ENCODE measurements at places on chromosomes 7 and 10.

GRCh38 chr7:40329601-40330153, 194.9 kb downstream of the SUGCT start:
- H3K36me3 ChIP-seq, result no peaks in the 10 kb centered on the region
- H3K4me3 ChIP-seq, result no peak overlapping the region
- H3K4me1 ChIP-seq, result no peaks in the 10 kb centered on the region
- H3K27ac ChIP-seq, result no peak overlapping the region
- H3K27me3 ChIP-seq, result no peaks in the 10 kb centered on the region
- no peak for DNase-seq

DNA sequence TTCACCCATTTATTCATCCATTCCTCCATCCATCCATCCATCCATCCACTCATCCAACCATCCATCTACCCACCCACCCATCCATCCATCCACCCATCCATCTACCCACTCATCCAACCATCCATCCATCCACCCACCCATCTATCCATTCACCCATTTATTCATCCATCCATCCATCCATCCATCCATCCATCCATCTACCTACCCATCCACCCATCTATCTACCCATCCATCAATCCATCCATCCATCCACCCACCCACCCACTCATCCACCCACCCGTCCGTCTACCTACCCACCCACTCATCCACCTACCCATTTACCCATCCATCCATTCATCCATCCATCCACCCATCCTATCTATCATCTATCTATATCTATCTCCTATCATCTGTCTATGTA, 169.4 kb upstream of the SHH start:
- no peak for DNase-seq
- H3K27me3 ChIP-seq, result peaks cover 4% of the 10 kb centered on the region
- H3K36me3 ChIP-seq, result no peaks in the 10 kb centered on the region

GRCh38 chr10:76548716-76549115, 1088.9 kb downstream of the KCNMA1 start:
- no peak for DNase-seq
- peaks cover 3% of the 10 kb centered on the region for H3K4me1 ChIP-seq
- H3K4me3 ChIP-seq, result no peak overlapping the region
- no peak overlapping the region for H3K27ac ChIP-seq
- H3K36me3 ChIP-seq, result no peaks in the 10 kb centered on the region
- no peaks in the 10 kb centered on the region for H3K27me3 ChIP-seq

- no peaks in the 10 kb centered on the region for H3K27me3 ChIP-seq
- no peak overlapping the region for H3K27ac ChIP-seq
- no peak for DNase-seq
- no peak overlapping the region for H3K4me3 ChIP-seq
- H3K36me3 ChIP-seq, result no peaks in the 10 kb centered on the region
These were observed 47.5 kb downstream of the BRAF start for GRCh38 chr7:140877249-140877524.

GRCh38 chr10:110494532-110494931, 3.2 kb upstream of the DUSP5 start:
- no peak overlapping the region for H3K27ac ChIP-seq
- DNase-seq, result no peak
- H3K4me3 ChIP-seq, result no peak overlapping the region
- peaks cover 33% of the 10 kb centered on the region for H3K4me1 ChIP-seq
- no peaks in the 10 kb centered on the region for H3K27me3 ChIP-seq
- no peaks in the 10 kb centered on the region for H3K36me3 ChIP-seq

DNA sequence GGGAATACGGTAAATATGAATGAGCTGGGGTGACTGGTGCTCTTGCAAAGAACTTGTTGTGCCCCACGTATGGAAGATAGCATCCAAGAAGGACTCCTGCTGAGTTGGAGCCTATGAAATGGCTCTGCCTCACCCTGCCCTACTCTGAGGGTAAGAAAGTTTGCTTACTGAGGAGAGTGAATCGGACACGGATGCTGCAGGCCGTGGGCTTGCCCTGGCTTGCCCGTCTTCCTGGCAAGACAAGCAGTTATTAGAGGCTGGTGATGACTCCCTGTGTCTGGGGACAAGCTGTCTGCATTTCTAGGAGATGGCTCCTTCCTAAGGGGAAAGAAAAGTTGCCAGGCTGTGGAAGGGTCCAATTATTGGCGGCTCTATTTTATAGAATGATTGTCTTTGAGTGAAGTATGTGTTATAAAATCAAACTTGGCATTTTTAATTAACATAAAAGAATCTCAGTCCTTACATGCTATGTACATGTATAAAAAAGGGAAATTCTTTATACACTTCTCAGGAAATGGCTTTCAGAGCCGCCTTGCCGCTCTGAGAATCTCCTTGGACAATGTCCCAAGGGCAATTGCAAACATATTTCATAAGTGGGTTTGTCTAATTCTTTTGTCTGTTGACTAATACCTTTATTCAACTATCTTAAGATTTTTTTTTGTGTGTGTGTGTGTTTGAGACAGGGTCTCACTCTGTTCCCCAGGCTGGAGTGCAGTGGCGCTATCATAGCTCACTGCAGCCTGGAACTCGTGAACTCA, 64.6 kb downstream of the CYP26A1 start:
- no peak overlapping the region for H3K27ac ChIP-seq
- no peak for DNase-seq

DNA sequence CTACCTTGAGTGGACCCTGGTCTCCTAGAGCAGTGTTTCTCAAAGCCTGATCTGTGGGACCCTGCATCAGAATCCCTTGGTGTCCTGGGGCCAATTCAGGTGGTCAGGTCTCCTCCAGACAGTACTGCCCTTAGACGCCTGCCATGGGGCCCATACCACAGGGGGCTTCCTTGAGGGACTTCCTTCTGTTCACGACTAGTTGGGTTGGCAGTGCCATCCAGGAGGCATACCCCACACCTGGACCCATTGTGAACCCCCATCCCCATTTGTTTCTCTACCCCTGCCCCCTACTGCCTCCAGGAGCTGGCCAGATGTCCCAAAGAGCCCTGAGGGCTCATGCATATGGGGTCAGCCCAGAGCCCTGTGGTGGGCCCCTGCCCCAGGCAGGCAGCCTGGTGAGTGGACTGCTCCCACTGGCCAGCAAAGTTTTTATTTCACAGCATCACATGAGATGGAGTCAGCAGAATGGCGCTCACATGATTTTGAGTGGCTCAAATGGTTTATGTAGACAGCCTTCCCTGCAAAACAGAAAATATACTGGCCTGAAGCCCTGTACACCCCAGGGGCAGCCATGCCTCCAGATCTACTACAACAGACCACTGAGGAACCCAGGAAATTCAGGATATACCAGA, 259.9 kb upstream of the ZMIZ1 start:
- no peaks in the 10 kb centered on the region for H3K36me3 ChIP-seq
- H3K27me3 ChIP-seq, result no peaks in the 10 kb centered on the region
- H3K4me1 ChIP-seq, result peaks cover 35% of the 10 kb centered on the region
- H3K4me3 ChIP-seq, result no peak overlapping the region

DNA sequence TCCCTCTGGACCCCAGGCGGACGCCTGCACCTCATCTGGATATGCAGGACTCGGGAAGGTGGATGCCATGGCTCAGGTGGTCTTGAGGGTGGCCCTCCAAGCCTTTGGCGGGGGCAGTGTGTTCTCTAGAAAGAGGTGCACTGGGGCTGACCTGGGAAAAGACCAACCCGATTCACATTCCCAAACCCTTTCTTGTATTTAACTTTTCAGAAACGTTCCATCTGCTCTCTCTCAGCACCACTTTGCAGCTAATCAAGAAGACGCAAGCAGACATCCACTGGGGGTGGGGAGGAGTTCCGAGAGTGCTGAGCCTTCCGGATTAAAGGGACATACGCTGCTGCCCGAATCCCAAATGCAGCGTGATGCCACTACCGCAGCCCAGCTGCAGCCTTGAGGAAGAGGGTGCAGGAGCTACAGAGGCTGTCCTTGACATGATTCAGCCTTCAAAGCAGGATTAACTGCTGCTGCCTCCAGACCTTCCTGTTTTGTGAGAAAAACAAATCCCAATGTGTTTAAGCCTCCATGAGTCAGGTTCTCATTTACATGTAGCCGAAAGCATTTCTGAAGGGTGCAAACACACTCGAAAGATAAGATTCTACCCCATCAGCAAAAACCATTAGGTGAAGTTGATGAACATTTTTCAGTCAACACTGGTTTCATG, 39.9 kb downstream of the RBM17 start:
- peaks cover 41% of the 10 kb centered on the region for H3K4me1 ChIP-seq
- no peak overlapping the region for H3K27ac ChIP-seq
- peak; percentile 60 for DNase-seq

DNA sequence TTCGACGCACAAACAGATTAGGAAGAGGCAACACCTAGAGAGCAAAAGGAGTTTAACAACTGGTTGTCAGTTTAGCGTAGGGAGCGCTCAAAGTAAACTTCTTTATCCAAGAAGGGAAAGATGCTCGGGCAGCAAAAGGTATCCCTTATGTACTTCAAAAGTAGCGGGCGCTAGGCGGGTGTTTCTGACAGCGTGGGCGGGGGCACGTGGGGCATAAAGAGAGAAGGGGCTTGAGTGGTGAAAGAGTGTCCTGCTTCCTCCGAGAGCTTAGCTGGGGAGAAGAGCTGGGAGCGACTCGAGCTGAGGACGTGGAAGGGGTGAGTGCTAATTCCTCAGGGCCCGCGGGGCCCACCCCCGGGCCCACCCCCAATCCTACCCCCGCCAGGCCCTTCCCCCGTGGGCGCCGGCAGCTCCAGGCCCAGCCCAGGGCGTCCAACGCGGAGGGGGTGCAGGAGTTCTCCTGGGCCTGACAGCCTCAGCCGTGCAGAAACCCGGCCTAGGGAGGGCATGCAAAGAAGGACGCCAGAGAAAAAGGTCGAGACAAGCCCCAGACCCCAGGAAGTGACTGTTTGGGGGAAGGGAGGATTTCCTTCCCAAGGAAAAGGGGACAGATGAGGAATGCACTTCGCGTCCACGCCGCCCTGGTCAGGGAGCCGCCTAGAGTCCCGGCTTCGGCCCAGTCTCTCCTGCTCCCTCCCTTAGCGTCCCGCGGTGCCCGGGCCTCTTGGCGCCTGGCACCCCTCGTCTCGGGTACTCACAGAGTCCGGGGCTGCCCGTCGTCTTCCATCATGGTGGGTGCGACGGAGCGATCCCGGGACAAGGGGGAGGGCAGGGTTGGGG, 868 bp downstream of the TIAL1 start:
- H3K27ac ChIP-seq, result peak overlapping the region; percentile 97
- peaks cover 50% of the 10 kb centered on the region for H3K4me1 ChIP-seq
- no peaks in the 10 kb centered on the region for H3K27me3 ChIP-seq
- peak; percentile 78 for DNase-seq
- H3K36me3 ChIP-seq, result no peaks in the 10 kb centered on the region

DNA sequence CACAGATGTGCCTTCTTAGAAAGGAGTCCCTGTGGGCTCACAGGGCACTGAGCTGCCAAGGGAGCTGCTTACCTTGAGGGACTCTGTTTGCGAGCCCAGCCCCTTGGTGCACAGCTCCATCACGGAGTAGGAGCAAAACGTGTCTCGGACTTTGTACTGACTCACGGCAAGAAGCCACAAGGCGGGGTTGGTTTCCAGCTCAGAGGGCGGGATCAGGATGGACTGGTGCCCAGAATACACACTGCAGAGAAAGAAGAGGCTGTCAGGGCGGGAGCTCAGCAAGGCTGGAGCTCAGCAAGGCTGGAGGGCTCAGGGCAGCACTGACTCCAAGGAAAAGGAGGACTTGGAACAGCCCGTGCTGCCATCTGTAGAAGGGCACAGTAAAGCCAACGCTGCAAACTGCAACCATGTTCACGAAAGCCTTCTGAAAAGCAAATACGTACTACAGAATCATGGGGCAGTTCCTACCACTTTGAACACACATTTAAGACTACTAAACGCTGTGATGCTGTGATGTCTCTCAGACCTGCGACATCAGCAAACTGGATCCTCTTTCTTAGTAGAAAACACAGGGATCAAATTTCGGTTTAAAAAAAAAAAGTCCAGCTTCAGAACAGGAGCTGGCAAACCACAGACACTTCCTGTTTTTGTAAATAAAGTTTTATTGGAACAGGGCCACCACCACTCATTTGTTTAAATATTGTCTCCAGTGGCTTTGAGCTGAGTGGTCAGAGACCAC, 194.3 kb downstream of the ZMYND11 start:
- H3K4me1 ChIP-seq, result peaks cover 20% of the 10 kb centered on the region
- peak; percentile 87 for DNase-seq
- H3K27ac ChIP-seq, result peak overlapping the region; percentile 6
- H3K27me3 ChIP-seq, result no peaks in the 10 kb centered on the region
- peak overlapping the region; percentile 3 for H3K4me3 ChIP-seq

GRCh38 chr7:114504586-114504985, 90.0 kb downstream of the FOXP2 start:
- H3K4me1 ChIP-seq, result peaks cover 8% of the 10 kb centered on the region
- no peaks in the 10 kb centered on the region for H3K36me3 ChIP-seq
- no peak overlapping the region for H3K27ac ChIP-seq
- no peak overlapping the region for H3K4me3 ChIP-seq
- DNase-seq, result no peak

GRCh38 chr10:75079436-75080083, 31.9 kb upstream of the SAMD8 start:
- no peak for DNase-seq
- H3K4me3 ChIP-seq, result no peak overlapping the region
- H3K36me3 ChIP-seq, result no peaks in the 10 kb centered on the region
- H3K27me3 ChIP-seq, result no peaks in the 10 kb centered on the region

DNA sequence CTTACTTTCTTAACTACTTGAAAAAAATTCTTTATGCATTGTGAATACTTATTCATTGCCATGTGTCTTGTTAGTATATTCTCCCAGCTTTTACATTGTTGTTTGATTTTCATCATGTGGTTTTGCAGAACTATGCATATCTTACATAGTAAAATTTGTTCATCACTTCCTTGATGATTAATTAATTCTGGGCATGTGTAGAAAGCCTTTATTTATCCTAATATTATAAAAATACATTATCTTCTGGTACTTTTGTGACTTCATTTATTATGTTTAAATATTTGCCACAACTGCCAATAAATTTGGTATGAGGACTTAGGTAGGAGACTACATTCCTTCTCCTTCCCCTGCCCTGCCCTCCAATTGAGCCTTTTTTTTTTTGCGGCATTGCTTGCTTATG, 166.0 kb upstream of the ZNF32 start:
- peaks cover 10% of the 10 kb centered on the region for H3K4me1 ChIP-seq
- H3K27ac ChIP-seq, result no peak overlapping the region
- DNase-seq, result no peak
- no peaks in the 10 kb centered on the region for H3K27me3 ChIP-seq
- no peak overlapping the region for H3K4me3 ChIP-seq
- no peaks in the 10 kb centered on the region for H3K36me3 ChIP-seq

DNA sequence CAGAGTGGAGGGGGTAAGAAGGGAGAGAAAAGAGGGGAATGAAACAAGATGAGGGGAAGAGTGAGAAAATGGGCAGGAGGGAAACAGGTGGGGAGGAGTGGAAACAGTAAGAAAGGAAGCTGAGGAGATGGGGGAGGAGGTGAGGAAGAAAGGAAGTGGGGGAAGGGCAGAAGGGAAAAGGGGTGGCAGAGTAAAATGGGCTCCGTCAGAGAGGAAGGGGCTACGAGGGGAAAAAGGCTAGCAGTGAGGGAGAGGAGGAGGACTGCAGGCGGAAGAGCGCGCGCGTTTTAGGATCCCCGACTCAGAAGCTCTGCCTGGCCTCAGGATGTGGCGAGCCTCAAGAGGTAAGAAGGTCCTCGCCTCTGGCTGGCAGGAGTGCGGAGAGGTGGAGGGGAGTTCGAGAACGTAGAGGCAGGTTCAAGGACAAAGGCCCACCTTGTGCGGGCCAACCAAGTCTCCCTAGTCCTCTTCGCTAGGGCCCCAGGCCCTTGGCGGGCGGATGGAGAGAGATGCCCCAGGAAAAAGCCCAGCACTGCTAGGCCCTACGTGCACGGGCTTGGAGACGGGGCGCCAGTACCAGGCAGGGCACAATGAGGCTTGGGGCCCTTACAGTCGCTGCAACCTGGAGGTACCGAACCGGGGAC, 5.8 kb upstream of the NKX2-3 start:
- H3K4me3 ChIP-seq, result no peak overlapping the region
- DNase-seq, result no peak
- peaks cover 25% of the 10 kb centered on the region for H3K4me1 ChIP-seq
- no peak overlapping the region for H3K27ac ChIP-seq
- peaks cover 100% of the 10 kb centered on the region for H3K27me3 ChIP-seq
- H3K36me3 ChIP-seq, result no peaks in the 10 kb centered on the region
